ENCODE measurements at places on chromosomes 12 and 14.

GRCh38 chr12:26369588-26369987 lies 174.2 kb downstream of the SSPN start:
- no peak for ATAC-seq

DNA sequence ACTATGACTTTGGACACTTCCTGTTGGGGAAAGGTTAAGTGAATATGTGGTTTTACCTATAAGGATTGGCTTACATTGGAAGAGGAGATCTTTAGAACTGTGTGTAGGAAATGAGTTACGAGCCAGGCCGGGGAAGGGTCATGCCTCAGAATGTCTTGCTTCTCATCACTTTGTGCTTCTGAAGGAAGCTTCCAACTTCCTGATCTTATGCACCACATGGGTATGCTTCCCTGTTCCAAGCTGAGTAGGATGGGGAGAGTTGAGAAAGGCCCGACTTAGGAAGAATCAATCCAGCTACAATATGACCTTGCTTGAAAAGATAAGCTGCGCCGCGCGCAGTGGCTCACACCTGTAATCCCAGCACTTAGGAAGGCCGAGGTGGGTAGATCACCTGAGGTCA lies 59.9 kb downstream of the STXBP6 start:
- no peak for ATAC-seq

DNA sequence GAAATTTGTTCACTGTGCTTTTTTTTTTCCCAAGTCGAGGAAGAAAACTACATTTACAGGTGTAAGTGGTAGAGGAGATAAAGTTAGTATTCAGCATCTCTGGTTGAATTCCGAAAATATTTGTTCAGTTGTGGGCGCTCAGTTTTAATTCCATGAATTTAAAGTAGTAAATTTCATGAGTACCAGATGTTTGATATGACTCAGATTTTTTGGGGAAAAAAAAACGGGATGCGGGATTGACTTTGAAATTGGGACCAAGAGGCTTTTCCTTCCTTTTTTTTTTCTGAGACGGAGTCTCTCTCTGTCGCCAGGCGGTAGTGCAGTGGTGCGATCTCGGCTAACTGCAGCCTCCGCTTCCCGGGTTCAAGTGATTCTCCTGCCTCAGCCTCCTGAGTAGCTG lies 1.6 kb downstream of the TULP3 start:
- ATAC-seq = no peak

- ATAC-seq = no peak
Measured at GRCh38 chr12:21879312-21879711, 61.9 kb downstream of the ABCC9 start.

DNA sequence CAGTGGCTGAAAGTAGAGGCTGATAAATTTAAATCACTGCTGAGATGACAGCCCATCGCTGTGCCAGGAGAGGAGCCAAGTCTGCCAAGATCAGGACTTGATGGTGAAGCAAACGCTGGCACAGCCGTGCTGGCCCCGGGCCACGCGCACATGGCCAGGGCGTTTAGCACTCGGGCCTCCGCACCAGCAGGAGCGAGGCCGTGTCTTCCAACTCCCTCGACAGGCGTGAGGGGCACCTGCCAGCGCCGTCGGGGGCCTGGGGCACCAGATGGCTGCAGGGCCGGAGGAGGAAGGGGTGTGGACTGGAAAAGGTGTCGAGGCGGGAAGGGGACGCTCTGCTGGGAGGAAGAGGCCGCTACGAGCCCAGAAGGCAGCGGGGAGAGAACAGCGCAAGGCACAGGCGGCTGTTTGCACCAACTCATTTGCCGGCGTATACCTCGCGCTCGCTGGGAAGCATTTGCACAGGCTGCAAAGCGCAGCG lies 29.5 kb downstream of the RIMBP2 start:
- ATAC-seq = no peak

- no peak for ATAC-seq
Measured at GRCh38 chr12:15995801-15996200, 84.7 kb downstream of the DERA start.
